ENCODE measurements at places on chromosomes 13 and 19.

GRCh38 chr19:43779820-43780219 lies 953 bp downstream of the KCNN4 start:
- DNase-seq: no peak

DNA sequence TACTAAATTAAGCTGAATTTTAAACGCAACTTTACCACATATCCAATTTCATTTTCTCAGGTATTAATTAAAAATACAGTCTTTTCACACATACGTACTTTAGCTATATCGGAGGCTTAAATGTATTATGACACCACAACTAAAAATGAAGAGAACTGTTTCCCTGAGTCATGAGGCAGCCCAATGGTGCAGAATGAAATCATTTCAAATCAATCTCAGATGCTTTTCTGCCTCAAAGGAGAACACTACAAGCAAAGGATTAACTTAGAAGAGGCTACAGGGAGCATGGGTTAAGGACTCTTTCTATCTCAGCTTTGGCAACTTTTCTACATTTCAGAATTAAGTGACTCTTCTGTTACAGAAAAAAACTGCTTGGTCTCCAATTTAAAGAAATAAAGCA lies 516.3 kb upstream of the HTR2A start:
- DNase-seq: no peak

- no peak for DNase-seq
Observed at GRCh38 chr13:80871481-80871880, 530.6 kb upstream of the SPRY2 start.

- DNase-seq: no peak
Observed at GRCh38 chr19:16359964-16360363, 35.3 kb downstream of the KLF2 start.

DNA sequence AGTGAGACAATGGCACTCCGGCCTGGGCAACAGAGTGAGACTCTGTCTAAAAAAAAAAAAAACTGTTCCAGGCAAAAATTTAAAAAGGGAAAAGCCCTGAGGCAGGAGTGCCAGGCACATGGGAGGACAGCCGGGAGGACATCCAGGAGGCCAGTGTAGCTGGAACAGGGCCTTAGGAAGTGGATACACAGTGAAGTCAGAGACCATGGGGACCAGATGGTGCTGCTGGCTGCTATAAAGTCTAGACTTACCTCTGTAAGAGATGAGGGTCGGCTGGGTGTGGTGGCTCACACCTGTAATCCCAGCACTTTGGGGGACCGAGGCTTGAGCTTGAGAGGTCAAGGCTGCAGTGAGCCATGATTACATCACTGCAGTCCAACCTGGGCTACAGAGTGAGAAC lies 15.0 kb downstream of the HAS1 start:
- no peak for DNase-seq

Measured in iPS DF 6.9 (cell line).